ENCODE measurements at places on chromosomes 1 and 21. TPM values are rescaled to one million over a fixed set of nuclear protein-coding genes. Genes with fewer than 3 reads are reported as not detected.

- DNase-seq: no peak
Measured at GRCh38 chr1:145757420-145757819, 38.1 kb downstream of the CD160 start.

- DNase-seq: no peak
Measured at GRCh38 chr1:184166485-184166884, 115.0 kb downstream of the TSEN15 start.

DNA sequence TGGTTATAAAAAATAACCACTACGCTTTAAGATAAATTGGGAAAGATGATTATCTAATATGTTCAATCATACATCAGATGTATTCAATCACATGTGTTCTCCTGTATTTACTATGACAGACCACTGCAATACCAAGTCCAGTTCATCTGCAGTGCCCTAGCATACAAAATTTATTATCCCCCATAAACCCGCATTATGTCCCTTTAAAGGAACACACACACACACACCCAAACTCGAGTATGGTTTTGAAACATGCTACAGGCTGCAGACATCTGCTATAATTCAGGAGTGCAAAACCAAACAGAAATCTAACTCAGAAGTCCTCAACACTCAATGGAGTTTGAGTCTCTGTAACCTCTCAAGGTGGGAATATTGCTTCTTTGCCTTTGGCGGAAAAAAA is 14.9 kb downstream of the ODF2L start:
- DNase-seq: no peak

GRCh38 chr1:180311011-180311730 is 81.1 kb downstream of the LHX4 start:
- DNase-seq: no peak

Gene UTS2
- 1.6 TPM for total RNA-seq

Gene LCE3D
- not detected for total RNA-seq

Gene REN
- total RNA-seq: not detected

Gene LORICRIN
- total RNA-seq: not detected

Measured in breast epithelium (tissue), 4 donors.